AG10803 (cell line): ENCODE measurements at places on chromosomes 7 and 10.
A peak's percentile ranks its signal among the peaks of the same experiment; 100 is the strongest.

- peak; percentile 56 for DNase-seq
Measured at GRCh38 chr7:66236713-66237303, 31.7 kb downstream of the TPST1 start.

- no peak for DNase-seq
Measured at GRCh38 chr7:139304517-139304916, 36.6 kb upstream of the FMC1 start.

DNA sequence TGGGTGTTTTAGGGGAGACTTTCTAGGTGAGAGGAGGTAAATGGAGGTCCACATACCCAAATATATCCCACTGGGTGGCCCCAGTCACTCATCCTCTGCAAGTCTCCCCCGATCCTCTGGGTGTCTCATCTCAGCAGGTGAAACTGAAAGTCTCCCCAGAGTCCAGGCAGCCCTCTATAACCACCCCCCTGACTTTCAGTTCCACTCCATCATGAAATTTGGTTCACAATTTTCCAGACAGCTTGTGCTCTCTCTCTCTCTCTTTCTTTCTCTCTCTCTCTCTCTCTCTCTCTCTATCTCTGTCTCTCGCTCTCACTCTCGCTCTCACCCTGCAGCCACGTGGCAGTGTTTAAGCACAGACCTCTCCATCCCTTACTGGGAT is 56.7 kb upstream of the ELN start:
- DNase-seq = no peak

DNA sequence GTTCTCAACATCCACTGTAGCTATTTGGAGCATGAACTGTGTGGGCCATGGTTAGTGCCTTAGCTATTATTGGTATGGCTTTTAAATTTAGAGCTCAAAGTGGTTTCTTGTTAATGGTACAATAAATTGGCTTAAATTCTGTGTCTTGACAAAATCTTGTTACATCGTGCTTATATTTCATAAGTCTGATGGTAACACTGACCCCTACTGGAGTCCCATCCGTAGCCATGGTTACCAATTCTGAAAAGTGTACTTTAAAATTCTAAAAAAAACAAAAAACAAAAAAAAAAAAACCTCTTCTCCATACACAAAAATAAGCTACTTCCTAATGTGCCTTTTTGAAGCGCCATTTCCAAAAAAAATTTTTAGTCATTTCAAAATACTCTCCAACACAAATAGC is 6.4 kb upstream of the RPP30 start:
- DNase-seq = peak; percentile 21

GRCh38 chr10:63901881-63902280 is 380.7 kb downstream of the REEP3 start:
- DNase-seq = peak; percentile 72

DNA sequence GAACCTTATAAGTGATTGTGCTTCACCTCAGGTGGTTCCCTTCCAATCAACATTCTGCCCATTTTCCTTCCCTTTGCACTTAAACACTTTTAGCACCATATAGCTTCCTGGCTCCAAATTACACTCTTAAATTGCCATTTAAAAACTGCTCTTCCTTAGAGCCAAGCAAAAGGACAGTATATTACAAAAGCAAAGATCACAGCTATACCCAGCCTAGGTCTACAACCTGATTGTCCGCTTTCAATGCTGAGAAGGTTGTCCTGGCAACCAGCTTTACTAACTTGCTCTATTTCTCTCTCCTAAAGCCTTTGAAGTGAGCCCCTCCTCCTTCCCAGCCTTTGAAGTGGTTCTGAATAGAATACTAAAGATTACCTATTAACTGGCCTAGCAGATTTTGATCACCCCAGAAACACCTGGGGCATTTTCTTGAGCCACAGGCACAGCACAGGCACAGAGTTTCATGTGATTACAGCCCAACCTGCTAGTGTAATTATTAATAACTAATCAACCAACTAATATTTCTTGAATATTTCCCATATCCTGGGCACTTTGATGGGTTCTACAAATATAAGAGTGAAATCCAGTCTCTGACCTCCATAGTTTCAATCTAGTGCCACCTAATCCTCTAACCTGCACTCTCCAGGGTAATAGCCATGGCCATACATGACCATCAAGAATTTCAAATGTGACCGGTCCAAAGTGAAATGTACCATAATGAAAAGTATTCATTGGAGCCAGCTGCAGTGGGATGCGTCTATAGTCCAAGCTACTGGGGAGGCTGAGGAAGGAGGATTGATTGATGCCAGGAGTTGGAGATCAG is 63.6 kb upstream of the TRIM24 start:
- no peak for DNase-seq
